ENCODE measurements at places on chromosomes 4 and X.
A peak's percentile ranks its signal among the peaks of the same experiment; 100 is the strongest.

- DNase-seq = no peak
Observed at GRCh38 chrX:150184491-150184890, 178.6 kb upstream of the MAMLD1 start.

GRCh38 chr4:94036964-94037363 is 170.7 kb upstream of the SMARCAD1 start:
- DNase-seq = no peak

- peak; percentile 24 for DNase-seq
Observed at GRCh38 chrX:96684339-96685209, at the start of gene DIAPH2. DIAPH2 (plus strand) TSS chrX:96684842.

GRCh38 chrX:136176399-136176825 is 29.1 kb downstream of the FHL1 start:
- no peak for DNase-seq

DNA sequence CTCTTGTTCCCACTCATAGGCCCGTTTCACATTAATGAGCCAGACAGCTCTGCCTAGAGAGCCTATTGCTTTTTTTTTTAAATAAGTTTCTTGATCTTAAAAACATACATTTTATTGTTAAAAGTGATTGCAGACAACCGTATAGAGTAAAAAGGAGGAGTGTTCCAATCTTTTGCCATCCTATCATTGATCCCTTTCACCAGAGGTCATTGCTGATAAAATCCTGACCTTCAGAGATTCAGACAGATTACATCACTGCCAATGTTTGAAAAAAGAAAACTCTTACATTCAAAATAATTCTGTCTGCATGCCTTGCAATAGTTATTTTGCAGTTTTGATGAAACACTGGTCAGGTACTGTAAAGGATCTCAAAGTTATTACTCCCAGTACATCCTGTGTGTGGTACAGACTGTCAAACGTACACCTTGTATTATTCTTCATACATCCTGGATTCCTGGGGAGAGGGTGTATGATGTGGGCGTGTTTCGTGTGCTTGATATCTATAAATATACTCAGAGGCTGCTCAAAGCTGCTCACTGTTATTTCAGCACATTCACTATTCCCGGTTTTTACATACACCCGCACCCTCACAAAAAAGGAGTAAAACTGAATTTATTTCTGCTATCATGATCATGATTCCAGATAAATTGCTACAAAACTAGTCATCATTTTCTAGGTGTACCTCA is 15.4 kb upstream of the KLHL2 start:
- DNase-seq = no peak

GRCh38 chrX:112270991-112271390 is 188.4 kb upstream of the TRPC5 start:
- DNase-seq = no peak

DNA sequence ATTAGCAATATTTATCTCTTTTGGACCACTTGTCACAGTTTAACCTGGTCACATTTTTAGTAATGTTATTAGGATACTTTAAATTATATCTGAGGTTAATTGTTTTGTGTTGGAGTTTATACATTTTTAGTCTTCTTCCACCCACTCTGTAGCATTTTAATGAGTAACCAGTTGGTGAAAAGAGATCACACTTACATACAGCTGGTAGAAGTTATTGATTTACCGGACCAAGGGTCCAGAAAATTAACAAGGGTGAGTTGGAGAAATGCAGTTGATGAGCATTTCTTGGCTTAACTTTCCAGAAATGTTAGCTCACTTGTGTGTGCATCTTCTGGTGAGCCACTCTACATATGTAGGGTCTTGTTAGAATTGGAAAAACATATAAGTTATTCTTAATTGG is 219.6 kb downstream of the GRXCR1 start:
- no peak for DNase-seq

DNA sequence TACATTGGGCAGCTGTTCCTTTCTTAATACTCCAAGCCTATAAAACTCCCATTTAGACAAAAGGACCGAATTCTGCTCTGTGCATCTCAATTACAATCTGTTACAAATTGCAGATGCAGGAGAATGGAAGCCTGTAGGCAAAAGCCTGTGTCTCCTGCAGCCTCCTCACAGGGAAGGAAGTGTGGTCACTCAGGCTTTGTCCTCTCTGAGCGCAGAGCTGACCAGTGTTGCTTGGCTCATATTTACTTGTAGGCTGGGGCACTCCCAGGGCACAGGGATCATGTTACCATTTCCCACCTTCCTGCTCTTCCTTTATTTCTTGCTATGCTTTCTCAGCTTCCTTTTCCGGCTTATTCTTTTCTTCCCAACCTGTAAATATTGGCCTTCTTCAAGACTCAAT is 15.7 kb downstream of the SUPT20HL2 start:
- DNase-seq = no peak

DNA sequence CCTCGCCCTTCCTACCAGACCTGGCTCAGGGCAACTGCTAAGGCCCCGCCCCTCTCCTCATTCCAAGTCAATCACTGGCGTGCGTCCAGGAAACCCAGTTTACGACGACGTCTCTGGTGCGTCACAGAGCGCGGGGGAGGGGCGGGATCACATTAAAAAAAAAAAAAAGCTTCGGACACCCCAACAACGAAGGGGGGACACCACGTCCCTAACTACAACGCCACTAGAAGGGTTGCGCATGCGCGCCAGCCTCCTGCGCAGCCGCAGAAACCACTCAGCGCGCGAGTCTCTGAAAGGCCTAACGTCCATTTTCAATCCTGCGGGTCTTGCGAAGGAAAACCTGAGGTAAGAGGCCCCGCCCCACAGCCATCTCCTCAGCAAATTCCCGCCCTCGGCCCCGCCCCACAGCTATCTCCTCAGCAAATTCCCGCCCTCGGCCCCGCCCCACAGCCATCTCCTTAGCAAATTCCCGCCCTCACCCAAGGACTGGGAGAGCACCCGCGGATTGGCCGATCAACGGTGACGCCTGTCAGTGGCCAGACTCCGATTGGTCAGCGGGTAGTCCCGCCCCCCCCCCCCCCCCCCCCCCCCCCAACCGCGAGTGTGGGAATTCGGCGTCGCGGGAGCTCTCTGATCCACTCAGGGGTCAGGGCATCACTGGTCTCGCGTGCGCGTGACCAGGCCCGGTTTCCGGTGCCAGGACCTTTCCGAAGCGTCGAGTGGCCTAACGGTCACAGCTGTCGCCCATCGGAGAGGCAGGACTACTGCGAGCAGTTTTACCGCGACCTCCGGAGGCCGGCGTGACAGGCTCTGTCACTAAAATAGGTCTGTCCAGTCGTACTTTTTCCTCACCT is at the start of gene SCML1:
SCML1 (plus strand) TSS at position 638 of the 854 bp plus-strand sequence. CDS start 6,694 bp downstream, outside the sequence.
- DNase-seq = peak; percentile 71

- DNase-seq = no peak
Observed at GRCh38 chr4:105944540-105944939, 49.3 kb downstream of the NPNT start.

GRCh38 chrX:55111578-55112254 is 22.9 kb downstream of the PAGE2 start:
- no peak for DNase-seq

DNA sequence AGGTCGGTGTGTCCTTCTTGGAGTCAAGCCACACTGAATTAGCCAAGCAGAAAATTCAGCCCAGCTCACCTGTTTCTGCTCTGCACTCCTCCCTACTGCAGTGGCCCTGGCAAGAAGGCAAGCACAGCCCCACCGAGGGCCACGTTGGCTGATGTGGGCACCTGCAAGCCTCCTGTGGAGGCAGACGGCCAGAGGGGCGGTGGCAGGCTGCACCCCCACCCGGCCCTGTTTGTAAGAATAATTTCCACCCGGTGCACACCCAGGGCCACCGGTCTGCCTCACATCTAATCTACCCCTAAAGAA is 18.8 kb downstream of the PPP2R2C start:
- no peak for DNase-seq

Measured in stimulated activated CD4-positive, alpha-beta T cell treated with anti-CD3 and anti-CD28 coated beads, TNF-alpha, amount 100 ng/mL, for 1 hour (primary cell).